NCI-H345 (cell line): ENCODE measurements at places on chromosomes 4 and X.

- DNase-seq, result no peak
Observed at GRCh38 chr4:138414202-138414601, 172.1 kb upstream of the SLC7A11 start.

- no peak for DNase-seq
Observed at GRCh38 chr4:98148856-98149255, 5.6 kb upstream of the STPG2 start.

DNA sequence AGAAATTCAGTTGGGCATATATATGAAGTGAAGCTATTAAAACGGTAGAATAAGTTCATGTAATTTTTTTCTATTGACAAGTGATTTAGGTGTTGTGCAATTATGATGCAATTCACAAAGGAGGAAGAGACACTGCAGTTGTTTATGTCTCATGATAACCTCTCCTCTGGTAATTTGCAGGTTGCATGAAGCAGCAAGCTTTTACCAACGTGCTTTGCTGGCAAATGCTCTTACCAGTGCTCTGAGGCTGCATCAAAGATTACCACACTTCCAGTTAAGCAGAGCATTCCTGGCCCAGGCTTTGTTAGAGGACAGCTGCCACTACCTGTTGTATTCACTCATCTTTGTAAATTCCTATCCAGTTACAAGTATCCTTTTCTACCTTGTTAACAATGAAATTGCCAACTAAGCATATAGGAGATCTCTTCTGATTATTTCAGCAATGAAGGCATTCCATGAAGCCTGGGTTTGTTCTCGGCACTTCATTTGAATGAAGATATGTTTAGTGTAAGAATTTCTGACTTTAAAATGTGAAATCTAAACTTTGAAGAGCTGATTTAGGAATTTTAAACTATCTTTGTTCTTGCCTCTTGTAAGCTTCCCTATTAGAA, 3.9 kb downstream of the TMEM33 start:
- no peak for DNase-seq

DNA sequence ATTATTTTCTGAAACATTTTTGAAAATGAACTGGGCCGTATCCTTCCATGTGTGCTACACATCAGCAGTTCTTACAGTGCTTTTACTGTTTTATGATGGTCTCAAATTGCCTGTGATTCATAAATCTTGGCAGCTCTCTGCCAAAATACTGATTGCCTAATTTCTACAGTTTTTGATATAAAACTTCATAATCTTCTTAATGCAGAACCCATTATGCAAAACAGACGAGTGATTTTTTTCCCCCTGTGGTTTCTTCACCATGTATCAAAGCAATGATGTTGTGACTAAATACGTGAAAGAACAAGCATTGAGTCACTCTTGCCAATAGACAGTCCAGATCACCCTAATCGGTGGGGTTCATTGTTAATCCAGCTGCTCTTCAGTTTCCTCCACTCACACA, 156.4 kb upstream of the WDR1 start:
- no peak for DNase-seq

GRCh38 chr4:156941940-156942548, 29.6 kb downstream of the PDGFC start:
- peak; percentile 62 for DNase-seq

GRCh38 chr4:48228949-48229348, 40.7 kb downstream of the TEC start:
- DNase-seq, result no peak

GRCh38 chr4:115293093-115293462, 179.7 kb upstream of the NDST4 start:
- DNase-seq, result no peak
